ENCODE measurements at places on chromosomes 2 and 18. TPM values are rescaled to one million over a fixed set of nuclear protein-coding genes. Genes with fewer than 3 reads are reported as not detected.

DNA sequence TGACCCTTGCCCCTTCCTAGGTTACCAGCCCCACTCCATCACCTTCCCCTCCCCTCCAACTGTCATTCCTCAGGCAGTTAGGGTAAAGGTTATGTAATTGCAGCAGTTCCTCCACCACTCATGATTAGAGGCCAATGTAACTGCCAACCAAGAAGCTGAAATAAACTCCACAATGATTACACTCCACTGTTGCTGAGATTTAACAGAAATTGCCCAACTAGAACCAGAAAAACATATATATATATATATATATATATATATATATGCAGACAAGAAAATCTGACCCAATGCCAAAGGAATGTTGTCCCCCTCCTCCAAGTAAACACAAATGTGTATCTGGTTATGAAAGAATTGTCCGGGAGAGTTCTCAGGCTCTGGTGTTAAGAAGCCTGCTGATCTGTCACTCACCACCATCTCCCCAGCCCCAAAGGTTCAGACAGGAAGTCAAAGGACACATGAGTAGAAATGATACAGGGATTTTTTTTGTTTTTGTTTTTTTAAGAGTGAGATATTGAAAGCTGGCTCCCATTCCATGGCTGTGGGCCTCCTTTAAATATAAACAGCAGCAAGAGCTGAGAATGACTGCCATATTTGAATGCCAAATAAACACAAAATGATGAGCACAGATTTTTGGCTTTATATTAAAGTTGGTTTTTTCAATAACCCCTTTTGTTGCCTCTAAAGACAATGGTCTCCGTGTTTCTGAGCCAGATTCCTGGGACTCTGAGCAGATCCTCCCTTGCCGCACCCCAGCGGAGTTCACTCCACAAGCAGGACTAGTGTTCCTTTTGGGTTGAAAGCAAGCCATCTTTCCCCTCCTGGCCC, 127.2 kb upstream of the MAPRE2 start:
- DNase-seq: no peak

DNA sequence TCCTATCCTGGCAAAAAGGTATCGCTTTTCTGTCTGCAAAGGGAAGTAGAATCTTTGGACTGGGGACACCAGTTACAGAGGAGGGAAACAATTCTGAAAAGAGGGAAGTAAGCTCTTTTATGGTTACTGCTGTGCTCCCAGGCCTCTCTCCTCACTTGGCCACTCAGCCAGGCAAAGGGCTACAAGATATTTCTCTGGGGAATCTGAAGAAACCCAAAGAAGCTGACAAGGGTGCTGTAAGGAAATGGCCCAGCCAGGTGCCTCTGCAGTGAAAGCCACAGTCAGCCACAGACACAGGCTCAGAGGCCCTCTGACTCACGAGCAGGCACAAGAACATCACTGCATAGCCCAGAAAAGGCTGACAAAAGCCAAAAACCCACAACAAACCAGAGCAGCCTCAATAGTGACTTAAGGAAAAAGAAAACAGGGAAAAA, 5.8 kb downstream of the HDLBP start:
- DNase-seq: no peak

DNA sequence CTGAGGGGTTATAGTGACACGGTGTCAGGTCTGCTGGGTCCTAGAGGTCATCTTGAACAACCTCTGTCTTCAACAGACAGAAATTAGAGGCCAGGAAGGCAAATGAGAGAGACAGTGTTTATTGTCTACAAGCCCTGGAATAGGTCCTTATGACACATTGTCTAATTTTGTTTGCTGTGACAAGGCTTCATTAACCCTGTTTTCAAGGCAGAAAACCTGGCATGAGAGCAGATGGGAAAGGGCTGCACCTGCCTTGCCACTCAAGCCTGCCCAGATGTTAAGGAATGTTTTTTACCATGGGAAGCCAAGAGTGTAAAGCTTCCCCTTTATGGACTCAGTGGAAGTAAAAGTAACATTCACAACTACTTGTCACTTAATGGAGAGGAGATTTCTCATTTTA, 275.3 kb downstream of the KCNS3 start:
- no peak for DNase-seq

DNA sequence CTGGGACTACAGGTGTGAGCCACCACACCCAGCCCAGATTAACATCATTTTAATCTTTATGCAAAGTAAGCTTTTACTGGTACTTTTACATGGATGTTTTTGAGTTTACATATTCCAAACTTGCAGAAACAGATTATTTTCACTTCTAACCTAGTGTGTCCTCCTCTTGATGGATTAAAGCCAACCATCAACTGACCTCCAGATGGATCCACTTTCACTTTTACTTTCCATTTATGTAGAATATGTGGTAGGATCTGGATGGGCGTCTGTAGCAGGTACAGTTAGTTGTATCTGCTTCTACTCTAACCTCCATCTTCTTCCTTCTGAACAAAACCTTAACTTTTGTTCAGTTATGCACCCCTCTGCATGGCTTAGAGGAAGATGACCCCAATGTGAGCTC, 264.1 kb downstream of the CDH20 start:
- no peak for DNase-seq

- no peak for DNase-seq
Measured at GRCh38 chr18:27004056-27004829, 138.7 kb upstream of the AQP4 start.

DNA sequence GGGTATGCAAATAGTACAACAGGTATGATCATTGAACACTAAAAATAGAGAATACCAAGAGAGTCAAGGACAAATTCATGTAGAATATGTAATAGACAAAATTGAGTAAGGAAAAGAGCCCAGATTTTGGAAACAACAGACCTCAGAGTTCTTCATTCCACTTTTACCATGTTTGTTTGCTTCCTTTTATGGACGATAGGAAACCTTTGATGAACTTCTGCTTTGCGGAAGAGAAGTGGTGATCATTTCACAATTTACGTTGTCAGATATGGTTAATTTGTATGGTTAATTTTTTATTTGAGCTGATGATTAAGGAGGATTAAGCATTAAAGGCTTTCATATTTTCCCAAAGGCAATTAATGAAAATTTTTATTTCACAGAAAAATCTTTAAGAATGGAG, 16.3 kb downstream of the MARCHF7 start:
- DNase-seq: no peak

DNA sequence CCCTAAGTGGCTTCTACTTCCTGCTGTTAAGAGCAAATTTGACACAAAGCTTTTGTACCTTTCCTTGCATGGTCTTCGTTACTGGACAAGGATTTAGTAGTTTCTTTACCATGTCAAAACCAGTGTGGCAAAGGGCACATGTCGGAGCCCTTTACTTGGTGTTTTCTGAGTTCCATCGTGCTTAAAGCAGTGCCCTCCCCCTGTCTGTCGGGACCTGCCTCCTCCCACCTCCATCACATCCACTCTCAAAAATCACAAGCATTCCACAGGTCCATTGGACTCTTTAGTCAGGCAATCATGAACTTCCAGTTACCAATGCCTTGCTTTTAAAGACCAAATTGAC, 763 bp downstream of the CCDC141 start:
- no peak for DNase-seq

- DNase-seq: no peak
Measured at GRCh38 chr2:138105358-138105757, 141.1 kb downstream of the HNMT start.

DNA sequence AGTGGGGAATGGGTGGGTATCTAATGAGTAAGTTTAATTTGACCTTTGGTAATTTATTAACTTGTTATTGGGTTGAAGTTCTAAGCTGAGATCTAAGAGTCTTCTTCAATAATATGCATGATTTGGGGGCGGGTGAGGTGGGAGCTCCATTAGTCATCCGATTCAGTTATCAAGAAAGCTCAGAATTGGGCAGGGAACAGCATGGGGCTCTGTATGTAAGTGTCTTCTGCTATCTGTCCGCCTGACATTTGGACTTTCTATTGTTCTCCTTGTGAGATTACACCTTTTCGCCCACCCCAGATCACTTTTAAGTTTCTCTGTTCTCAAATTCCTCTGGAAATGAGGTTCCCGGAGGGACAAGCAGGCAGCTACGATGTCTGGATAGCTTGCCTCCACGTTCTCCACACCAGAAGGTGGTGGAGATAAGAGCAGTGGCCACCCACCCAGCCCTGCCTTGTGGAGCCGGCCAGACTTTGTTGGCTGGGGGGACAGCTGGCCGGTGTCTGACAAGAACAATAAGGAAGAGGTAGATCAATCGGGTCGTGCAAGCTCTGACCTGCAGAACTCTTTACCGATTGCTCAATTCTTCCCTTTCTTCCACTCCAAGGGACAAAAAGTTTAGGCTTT, 75.5 kb upstream of the GATA6 start:
- no peak for DNase-seq

- DNase-seq: no peak
Measured at GRCh38 chr18:44589693-44590355, 90.9 kb upstream of the SETBP1 start.

- DNase-seq: no peak
Measured at GRCh38 chr2:152384992-152385391, 50.0 kb downstream of the FMNL2 start.

DNA sequence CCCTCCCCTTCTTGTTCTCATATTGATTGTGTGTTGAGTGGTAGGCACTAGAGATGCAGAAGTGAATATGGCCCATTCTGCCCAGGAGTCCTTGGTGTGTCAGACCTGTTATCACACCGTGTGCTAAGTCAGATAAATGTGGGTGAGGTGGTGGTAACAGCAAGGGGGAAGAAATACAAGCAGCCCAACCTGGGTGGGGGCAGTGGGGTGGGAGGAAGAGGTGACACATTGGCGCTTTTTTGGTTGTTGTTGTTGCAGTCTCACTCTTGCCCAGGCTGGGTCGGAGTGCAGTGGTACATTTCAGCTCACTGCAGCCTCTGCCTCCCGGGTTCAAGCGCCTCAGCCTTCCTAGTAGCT, 12.8 kb downstream of the B3GNT2 start:
- no peak for DNase-seq

DNA sequence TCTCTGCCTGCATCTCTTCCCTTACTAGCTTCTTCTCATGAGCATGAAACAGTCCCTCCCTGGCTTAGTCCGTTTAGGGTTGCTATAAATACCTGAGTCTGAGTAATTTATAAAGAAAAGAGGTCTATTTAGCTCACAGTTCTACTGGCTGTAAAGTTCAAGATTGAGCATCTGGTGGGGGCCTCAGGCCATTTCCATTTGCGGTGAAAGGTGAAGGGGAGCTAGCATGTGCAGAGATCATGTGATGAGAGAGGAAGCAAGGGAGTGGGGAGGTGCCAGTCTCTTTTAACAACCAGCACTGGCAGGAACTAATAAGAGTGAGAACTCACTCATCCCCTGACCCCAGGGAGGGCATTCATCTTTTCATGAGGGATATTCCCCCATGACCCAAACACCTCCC, 26.8 kb downstream of the RHBDD1 start:
- no peak for DNase-seq

DNA sequence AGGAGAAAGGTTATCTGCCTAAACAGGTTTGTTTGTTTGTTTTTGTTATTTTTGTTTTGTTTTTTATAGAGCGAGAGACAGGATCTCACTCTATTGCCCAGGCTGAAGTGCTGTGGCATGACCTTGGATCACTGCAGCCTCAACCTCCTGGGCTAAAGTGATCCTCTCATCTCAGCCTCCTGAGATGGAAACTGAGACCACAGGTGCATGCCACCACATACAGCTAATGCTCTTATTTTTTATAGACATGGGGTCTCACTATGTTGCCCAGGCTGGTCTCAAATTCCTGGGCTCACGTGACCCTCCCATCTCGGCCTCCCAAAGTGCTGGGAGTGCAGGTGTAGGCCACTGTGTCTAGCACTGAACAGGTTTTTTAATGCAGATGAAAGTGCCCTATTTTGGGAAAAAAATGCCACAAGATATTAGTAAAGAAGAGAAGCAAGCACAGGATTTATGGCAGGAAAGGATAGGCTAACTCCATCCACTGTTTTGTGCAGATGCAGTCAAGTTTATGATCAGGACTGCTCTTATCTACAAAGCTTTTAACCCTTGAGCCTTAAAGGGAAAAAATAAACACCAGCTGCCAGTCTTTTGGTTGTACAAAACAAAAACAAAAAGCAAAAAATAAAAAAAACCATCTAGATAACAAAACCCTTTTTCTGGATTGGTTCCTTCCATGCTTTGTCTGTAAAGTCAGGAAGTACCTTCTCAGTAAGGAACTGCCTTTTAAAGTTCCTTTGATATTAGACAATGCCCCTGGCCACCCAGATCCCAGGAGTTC, 29.4 kb downstream of the MAP4K3 start:
- no peak for DNase-seq

- DNase-seq: no peak
Measured at GRCh38 chr2:229526951-229527350, 187.4 kb downstream of the DNER start.

- DNase-seq: no peak
Measured at GRCh38 chr2:131520526-131520925, 7.2 kb upstream of the CCDC74A start.

DNA sequence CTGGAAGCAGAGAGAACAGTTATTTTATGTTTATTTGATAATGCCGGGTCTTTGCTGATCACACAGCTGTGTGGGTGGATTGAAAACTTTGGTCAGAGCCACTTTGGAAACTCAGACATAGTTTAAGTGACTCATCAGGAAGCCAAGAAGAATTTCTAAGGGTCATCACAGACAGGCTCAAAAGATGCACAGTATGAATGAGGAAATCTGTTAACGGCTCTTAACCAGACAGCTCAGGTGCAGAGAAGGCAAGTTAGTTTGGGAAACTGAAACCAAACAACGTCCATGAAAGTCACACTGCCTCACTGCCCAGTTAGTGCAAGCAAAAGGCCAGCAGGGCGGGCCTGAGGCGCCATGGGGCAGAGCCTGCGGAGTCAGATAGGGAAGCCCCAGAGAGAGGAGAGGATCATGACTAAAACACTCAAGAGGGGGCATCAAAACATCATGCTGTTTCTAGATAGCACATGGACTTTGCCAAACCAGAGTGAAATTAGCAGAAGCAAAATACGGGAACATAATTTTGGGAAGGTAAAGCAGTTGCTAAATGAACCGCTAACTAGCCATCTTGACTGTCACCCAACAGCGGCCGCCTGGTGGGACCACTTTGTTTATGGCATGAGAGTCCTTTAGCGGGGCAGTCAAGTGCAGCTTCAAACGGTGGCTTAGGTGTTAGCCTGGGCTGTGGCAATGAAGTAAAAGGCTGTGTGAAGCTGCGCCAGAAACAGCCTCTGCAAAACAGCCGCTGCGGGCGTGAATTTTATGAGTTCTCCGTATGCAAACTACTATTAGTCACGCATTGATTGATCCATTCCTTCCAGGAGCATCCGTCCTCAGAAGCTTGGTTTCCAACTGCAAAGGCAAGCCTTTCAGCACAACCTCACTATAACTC, 101.2 kb downstream of the KCTD18 start:
- peak; percentile 47 for DNase-seq

Gene POTEI
- not detected for polyA plus RNA-seq

Gene POTEC
- not detected for polyA plus RNA-seq

Gene PSMA8
- not detected for polyA plus RNA-seq

Gene NTSR2
- polyA plus RNA-seq: not detected

Gene STAT4
- polyA plus RNA-seq: 11.6 TPM

Gene MEP1B
- polyA plus RNA-seq: not detected

Gene OSR1
- 4.5 TPM for polyA plus RNA-seq

Data from A549 (cell line).